Smooth muscle cell of the umbilical artery (primary cell): ENCODE measurements at places on chromosomes 5 and 9. TPM values are rescaled to one million over a fixed set of nuclear protein-coding genes. Genes with fewer than 3 reads are reported as not detected.

The POLR3G gene
- total RNA-seq = 3.0 and 16.3 TPM in 2 replicates

The PGM5 gene
- total RNA-seq = 3.0 TPM in 2 replicates

The CTXN3 gene
- total RNA-seq = not detected in 2 replicates

The FAM81B gene
- total RNA-seq = not detected in 2 replicates

The GALNT12 gene
- total RNA-seq = 72.3 and 104 TPM in 2 replicates

The ARHGEF28 gene
- 3.0 and 8.1 TPM in 2 replicates for total RNA-seq

The CHSY3 gene
- 43.7 and 53.7 TPM in 2 replicates for total RNA-seq

The LCN12 gene
- total RNA-seq = 0.30 and 0.51 TPM in 2 replicates

The F2RL2 gene
- total RNA-seq = 5.6 and 6.2 TPM in 2 replicates

The FOXD4L4 gene
- 0.18 TPM in 1 of 2 replicates, not detected in the other for total RNA-seq

The KIF3A gene
- 15.7 and 16.9 TPM in 2 replicates for total RNA-seq

The N4BP3 gene
- total RNA-seq = under 0.01 and 0.46 TPM in 2 replicates

The PCDHAC2 gene
- 0.30 and 0.32 TPM in 2 replicates for total RNA-seq

The JADE2 gene
- 14.3 and 20.4 TPM in 2 replicates for total RNA-seq

The MARCHF3 gene
- 58.2 and 73.6 TPM in 2 replicates for total RNA-seq

The CDH6 gene
- total RNA-seq = 27.6 and 82.3 TPM in 2 replicates

The GMCL2 gene
- total RNA-seq = not detected in 2 replicates

The IFNK gene
- total RNA-seq = not detected in 2 replicates

The KLHL3 gene
- total RNA-seq = 4.8 and 5.1 TPM in 2 replicates

The BAAT gene
- total RNA-seq = 0.23 TPM in 1 of 2 replicates, not detected in the other

The AK3 gene
- 51.1 and 70.0 TPM in 2 replicates for total RNA-seq

The GCNT4 gene
- total RNA-seq = 0.23 and 0.59 TPM in 2 replicates

The C9orf40 gene
- total RNA-seq = 3.0 and 5.4 TPM in 2 replicates

The BNIP1 gene
- 20.1 and 25.8 TPM in 2 replicates for total RNA-seq

The PRR7 gene
- 6.2 and 9.5 TPM in 2 replicates for total RNA-seq

The FREM1 gene
- 0.09 and 0.59 TPM in 2 replicates for total RNA-seq

The GTF2H2C gene
- total RNA-seq = 28.8 and 52.8 TPM in 2 replicates

The UBAC1 gene
- 27.1 and 29.4 TPM in 2 replicates for total RNA-seq

The TYRP1 gene
- 0.46 and 12.8 TPM in 2 replicates for total RNA-seq

The GKAP1 gene
- 0.55 and 0.59 TPM in 2 replicates for total RNA-seq

The RXFP3 gene
- total RNA-seq = 0.23 TPM in 1 of 2 replicates, not detected in the other

The SNX24 gene
- 20.5 and 28.1 TPM in 2 replicates for total RNA-seq

The TNFSF15 gene
- 0.32 and 3.0 TPM in 2 replicates for total RNA-seq

The C9 gene
- total RNA-seq = 0.46 TPM in 1 of 2 replicates, not detected in the other

The PCDHGA11 gene
- 12.5 and 19.4 TPM in 2 replicates for total RNA-seq

The RABL6 gene
- 46.3 and 70.5 TPM in 2 replicates for total RNA-seq

The HRH2 gene
- not detected in 2 replicates for total RNA-seq

The ECSCR gene
- 0.30 and 0.74 TPM in 2 replicates for total RNA-seq

The SLC30A5 gene
- 70.1 and 87.3 TPM in 2 replicates for total RNA-seq

The PRRT1B gene
- not detected in 2 replicates for total RNA-seq

The FGF1 gene
- total RNA-seq = 3.3 and 12.5 TPM in 2 replicates

The PTPN3 gene
- 0.30 and 1.9 TPM in 2 replicates for total RNA-seq

The PCDHB15 gene
- 0.28 and 0.59 TPM in 2 replicates for total RNA-seq

The BRD9 gene
- 42.2 and 57.1 TPM in 2 replicates for total RNA-seq

The MYOZ3 gene
- total RNA-seq = 0.30 and 0.32 TPM in 2 replicates

The MZB1 gene
- not detected in 2 replicates for total RNA-seq

The NOL6 gene
- total RNA-seq = 28.5 and 56.2 TPM in 2 replicates

The ORM2 gene
- total RNA-seq = not detected in 2 replicates

The TOR4A gene
- 19.0 and 33.5 TPM in 2 replicates for total RNA-seq

The UBE2B gene
- total RNA-seq = 18.1 and 41.4 TPM in 2 replicates

The RASEF gene
- total RNA-seq = 0.28 and 0.59 TPM in 2 replicates

The TEX48 gene
- not detected in 2 replicates for total RNA-seq

The CD72 gene
- 0.32 and 1.2 TPM in 2 replicates for total RNA-seq

The TXNDC15 gene
- total RNA-seq = 211 and 316 TPM in 2 replicates

The ZNF483 gene
- total RNA-seq = 1.2 TPM in 2 replicates

The CNTNAP3B gene
- total RNA-seq = 9.5 and 29.5 TPM in 2 replicates

The PCBD2 gene
- 4.8 and 5.6 TPM in 2 replicates for total RNA-seq

The GPRIN1 gene
- total RNA-seq = 1.8 and 7.3 TPM in 2 replicates
